PC-9 (cell line): ENCODE measurements at places on chromosomes 12 and 14. TPM values are rescaled to one million over a fixed set of nuclear protein-coding genes. Genes with fewer than 3 reads are reported as not detected.

ALDH1L2 gene
- 2.2 and 5.0 TPM in 2 replicates for total RNA-seq

TAS2R13 gene
- 1.9 and 2.6 TPM in 2 replicates for total RNA-seq

PAX9 gene
- total RNA-seq = 7.6 and 8.5 TPM in 2 replicates

ADCY4 gene
- 1.8 and 2.0 TPM in 2 replicates for total RNA-seq

DEGS2 gene
- 0.11 and 0.15 TPM in 2 replicates for total RNA-seq

DNA sequence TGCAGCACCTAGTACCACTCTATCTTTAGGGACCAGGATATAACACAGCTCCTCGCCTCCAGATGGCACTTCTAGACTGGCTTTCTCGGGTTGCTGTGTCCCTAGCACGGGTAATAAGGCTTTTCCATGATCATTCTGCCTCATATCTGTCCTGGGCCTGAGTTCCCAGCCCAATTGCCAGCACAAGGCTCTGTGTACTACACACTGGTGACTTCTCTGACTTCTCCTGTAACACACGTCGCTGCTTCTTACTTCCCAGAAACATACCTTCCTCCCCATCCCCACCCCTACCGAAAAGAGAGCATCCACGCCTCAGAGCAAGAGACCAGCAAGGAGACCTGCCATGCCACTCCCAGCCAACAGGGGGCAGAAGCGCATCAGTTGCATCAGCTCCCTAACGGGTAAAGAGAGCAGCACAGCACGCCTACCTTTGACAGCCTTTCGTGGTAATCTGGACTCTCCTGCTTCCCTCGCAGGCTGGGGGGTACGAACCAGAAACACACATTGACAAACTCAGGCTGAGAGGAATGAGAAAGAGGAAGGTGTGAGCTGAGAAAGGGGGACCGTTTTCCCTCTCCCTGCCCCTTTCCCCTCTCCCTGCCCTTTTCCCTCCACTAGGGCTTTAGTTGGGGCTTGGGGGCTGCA is 21.2 kb upstream of the ZNF740 start:
- H3K4me3 ChIP-seq = no peak overlapping the region
- no peaks in the 10 kb centered on the region for H3K27me3 ChIP-seq
- no peaks in the 10 kb centered on the region for H3K36me3 ChIP-seq
- H3K4me1 ChIP-seq = no peaks in the 10 kb centered on the region; the same call in 1 of the 2 replicates
- peak; percentile 77 for DNase-seq
- H3K27ac ChIP-seq = no peak overlapping the region

DNA sequence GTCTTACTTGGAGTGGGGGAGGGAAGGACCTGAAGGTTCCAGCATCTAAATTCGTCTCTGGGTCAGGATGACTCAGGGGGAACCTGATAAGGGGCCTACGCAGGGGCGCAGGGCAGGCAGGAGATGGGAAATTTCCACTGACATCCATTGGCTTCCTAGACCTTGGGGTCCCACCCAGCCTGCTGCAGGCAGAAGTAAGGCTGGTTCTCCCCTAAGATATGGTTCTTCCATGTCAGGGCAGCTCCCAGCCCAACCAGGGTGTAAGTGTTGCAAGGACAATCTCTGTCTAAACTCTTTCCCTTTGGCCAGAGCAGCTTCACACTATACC is 2.1 kb upstream of the NDRG2 start:
- H3K4me3 ChIP-seq = no peak overlapping the region
- no peak overlapping the region for H3K27ac ChIP-seq
- no peak for DNase-seq
- H3K27me3 ChIP-seq = no peaks in the 10 kb centered on the region
- H3K4me1 ChIP-seq = 0 out of 2 replicates have a peak, but pooled peaks cover 6% of the 10 kb centered on the region
- H3K36me3 ChIP-seq = no peaks in the 10 kb centered on the region

DNA sequence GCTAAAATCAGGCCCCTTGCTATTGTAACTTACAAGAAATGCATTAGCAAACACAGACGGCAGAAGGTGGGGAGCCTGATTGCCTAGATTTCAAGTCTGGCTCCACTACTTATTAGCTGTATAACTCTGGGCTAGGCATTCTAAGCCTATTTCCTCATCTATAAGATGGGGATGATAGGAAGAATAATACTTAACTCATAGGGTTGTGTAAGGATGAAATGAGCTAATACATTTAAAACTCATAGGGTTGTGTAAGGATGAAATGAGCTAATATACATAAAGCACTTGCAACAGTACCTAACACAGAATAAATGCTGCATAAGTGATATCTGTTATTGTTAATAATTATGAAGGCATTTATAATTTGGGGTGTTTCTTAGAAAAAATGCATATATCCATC is 60.1 kb upstream of the DIO2 start:
- peaks cover 9% of the 10 kb centered on the region for H3K4me1 ChIP-seq
- H3K27ac ChIP-seq = no peak overlapping the region
- DNase-seq = no peak
- H3K36me3 ChIP-seq = no peaks in the 10 kb centered on the region
- H3K4me3 ChIP-seq = no peak overlapping the region
- no peaks in the 10 kb centered on the region for H3K27me3 ChIP-seq
